ENCODE measurements at places on chromosomes 7 and 10.

GRCh38 chr10:127755753-127756152, 18.8 kb downstream of the FOXI2 start:
- no peak for DNase-seq

DNA sequence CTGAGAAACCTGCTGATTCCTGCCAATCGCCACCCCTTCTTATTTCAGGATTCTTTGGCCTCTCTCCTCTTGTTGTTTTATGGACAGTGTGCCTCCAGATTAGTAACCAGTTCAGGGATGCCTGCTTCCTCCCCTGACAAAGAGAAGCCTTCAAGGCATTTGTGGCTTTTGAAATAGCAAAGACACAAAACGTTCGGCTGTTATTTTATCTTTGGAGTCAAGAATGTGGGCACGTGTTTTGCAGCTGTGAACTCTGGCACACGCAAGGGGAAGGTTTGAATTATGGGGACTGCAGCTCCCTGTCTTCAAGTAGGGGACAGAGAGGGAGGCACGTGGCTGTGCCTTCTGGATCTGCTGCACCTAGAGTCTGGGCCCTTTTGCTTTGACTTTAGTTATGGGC, 157.9 kb upstream of the GRB10 start:
- no peak for DNase-seq

DNA sequence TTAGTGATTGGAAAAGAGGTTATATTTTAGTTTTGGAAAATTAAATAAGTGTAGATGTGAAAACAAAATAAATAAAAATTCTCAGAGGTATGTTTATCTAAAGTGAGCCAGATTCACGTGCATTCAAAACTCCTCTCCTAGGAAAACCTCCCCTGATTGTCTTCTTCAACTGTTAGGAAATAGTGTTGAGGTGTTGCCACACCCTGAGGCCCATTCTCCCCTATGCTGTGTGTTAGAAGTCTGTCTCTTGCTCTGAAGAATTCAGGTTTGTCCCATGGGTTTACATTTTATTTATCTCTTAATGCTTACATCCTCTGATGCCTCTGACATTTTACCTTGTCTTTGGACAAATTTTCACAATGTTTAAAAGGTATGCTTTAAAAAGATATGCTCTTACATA, 40.3 kb downstream of the PTPRE start:
- DNase-seq = no peak

GRCh38 chr10:69101451-69102095, 13.7 kb downstream of the SRGN start:
- no peak for DNase-seq

DNA sequence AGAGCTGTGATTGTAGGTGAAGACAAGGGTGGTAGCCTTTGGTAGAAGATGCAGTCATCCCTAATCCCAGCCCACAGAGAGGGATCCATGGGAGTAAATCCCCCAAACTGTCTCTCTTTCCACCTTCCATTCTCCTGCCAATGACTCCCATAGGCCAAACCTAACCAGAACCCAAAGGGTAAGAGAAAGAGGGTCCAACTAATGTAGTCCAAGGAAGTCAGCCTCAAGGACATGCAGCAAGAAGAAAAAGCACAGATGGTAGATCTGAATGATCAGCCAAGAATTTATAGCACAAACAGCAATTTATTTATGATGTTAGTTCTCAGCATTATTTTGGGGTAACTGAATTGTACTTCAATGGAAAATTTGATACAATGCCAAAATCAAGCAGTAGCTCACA, 87.7 kb downstream of the ST8SIA6 start:
- no peak for DNase-seq

GRCh38 chr7:123417580-123417979, 116.8 kb downstream of the IQUB start:
- DNase-seq = no peak

- DNase-seq = no peak
These were observed 284.7 kb downstream of the GPR37 start for GRCh38 chr7:124480821-124481290.

GRCh38 chr10:6674291-6674690, 94.2 kb upstream of the PRKCQ start:
- no peak for DNase-seq

GRCh38 chr7:131498237-131498885, 58.1 kb downstream of the PODXL start:
- DNase-seq = no peak

- no peak for DNase-seq
These were observed 45.6 kb upstream of the TRIL start for GRCh38 chr7:29003703-29004102.

DNA sequence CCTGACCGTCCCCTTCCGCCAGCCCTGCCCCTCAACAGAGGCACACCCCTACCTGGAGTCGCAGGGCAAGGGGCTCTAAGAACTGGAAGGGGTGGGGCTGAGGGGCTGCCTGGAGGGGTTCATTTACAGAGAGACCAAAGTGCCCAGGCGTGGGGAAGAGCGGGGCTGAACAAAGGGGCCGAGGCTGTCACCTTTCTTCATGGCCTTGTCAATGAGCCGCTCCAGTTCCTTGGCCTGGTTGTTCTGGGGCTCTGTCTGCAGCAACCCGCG, 2.3 kb upstream of the CLDN15 start:
- DNase-seq = no peak

DNA sequence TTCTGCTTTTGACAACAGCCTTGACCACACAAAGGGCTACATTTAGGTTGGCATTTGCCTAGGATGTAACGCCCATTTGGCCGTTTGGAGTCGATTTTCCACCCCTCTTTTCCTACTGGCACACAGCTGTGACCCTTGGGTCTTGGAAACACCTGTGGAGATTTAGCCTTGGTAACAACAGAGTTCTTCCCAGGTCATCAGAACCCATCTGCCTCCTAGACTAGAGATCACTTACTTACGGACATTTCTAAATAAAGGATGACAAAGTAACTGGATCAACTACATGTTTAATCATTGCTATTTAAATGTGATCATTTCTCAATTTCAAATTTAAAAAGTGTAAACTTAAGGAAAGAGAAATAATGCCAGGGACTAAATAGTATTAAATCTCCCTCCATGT, 42.0 kb upstream of the SVIL start:
- DNase-seq = no peak

DNA sequence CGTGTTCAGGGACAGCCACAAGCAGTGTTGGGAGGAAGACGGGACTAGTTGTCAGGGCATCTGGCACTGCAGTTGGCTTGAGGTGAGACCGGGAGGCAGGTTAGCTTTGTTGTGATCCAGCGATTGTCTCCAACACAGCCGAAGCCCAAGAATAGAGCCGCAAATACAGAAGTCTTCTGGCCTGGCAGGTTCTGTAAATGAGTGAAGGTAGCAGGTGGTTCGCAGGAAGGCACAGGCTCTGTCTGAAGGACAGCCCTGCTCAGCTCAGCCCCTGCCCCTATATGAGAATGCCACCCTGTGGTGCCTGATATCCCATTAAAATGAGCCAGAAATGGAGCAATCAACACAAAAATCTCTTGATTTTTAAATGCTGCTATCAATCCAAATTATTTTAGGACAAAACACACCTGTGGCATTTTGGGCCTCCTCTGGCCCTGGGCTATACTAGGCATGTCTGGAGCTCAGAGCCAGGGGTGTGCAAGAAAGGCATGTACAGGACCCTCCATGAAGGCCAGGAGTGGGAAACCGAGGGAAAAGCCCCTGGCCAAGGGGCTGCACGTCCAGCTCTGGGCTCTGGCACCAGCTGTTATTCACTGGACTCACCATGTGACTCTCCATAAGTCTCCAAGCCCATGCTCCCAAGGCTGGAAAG, 11.2 kb upstream of the C10orf71 start:
- DNase-seq = no peak

GRCh38 chr7:140050100-140050499, 12.7 kb downstream of the PARP12 start:
- no peak for DNase-seq

DNA sequence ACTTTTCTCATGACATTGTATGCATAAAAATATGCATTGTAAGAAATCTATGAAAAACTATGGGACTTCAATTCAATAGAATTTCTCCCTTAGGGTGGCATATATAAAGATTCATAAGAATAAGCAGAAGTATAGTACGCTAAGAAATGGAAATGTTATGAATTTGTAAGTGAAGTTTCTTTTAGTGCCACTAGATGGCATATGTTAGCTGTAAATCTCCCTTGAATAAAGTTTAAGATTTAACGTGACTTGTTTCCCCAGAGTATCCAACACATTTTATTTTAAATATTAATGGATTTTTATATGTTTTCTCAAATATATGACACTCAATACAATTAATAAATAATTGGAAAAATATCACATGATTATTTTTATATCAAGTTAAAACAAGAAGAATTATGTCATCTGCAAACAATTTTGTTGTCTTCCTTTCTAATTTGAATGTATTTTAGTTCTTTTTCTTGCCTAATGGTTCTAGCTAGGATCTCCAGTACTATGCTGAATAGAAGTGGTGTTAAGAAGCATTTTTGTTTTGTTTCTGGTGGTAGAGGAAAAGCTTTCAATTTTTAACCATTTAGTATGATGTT, 287.2 kb downstream of the HGF start:
- DNase-seq = no peak

GRCh38 chr10:130111852-130112180, 1.2 kb upstream of the C10orf143 start:
- DNase-seq = no peak

GRCh38 chr7:111368381-111369065, 193.8 kb downstream of the IMMP2L start:
- DNase-seq = no peak

DNA sequence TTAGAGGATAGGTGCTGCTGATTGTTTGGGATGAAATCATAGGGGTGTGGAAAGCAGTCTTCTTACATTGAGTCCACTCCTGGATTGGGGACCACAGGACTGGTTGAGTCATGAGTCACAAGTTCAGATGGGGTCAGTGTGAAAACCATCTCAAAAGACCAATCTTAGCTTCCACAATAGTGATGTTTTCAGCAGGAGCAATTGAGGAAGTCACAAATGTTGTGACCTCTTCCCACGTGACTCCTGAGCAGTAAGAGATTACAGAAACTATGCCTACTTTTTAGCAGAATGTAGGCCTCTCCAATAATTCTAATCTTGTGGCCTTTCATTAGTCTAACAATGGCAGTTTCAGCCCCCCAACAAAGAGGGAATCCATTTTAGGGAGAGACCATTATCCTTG, 256.9 kb upstream of the CDC14C start:
- no peak for DNase-seq

DNA sequence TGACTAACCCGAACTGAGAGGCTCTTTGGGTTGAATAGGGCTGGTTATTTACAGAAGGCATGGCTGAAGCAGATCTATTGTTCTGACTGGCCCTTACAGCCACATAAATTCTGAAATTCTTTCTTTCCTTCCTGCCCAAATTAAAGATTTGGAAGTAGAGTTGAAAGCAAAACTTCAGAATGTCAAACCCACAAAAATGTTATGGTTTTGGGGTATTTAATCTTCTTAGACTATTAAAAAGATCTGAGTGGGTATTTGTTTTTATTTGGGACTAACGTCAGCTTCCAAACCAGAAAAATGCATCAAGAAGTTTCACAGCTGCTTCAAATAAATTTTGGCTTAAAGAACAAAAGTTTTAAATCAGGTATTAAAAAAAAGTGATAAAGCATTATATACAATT, 124.5 kb downstream of the AHR start:
- no peak for DNase-seq

- peak; percentile 4 for DNase-seq
These were observed 45.8 kb upstream of the WIPI2 start for GRCh38 chr7:5143935-5144903.

DNA sequence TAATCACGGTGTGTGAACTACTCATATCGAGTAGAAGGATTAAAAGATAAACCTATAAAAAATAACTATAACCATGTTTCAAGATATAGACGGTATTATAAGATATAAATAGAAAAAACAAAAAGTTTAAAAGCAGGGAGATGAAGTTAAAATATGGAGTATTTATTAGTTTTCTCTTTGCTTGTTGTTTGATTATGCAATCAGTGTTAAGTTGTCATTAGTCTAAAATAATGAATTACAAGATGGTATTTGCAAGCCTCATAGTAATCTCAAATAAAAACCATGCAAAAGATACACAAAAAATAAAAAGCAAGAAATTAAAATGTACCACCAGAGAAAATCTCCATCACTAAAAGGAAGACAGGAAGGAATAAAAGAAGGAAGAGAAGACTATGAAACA, 83.3 kb downstream of the TES start:
- DNase-seq = no peak

- DNase-seq = peak; percentile 41
These were observed at the start of gene SCRN1 for GRCh38 chr7:29989257-29989995. Gene SCRN1, minus strand, starts transcription at chr7:29989801. Its CDS starts 20,734 bp downstream, at chr7:29969067.

DNA sequence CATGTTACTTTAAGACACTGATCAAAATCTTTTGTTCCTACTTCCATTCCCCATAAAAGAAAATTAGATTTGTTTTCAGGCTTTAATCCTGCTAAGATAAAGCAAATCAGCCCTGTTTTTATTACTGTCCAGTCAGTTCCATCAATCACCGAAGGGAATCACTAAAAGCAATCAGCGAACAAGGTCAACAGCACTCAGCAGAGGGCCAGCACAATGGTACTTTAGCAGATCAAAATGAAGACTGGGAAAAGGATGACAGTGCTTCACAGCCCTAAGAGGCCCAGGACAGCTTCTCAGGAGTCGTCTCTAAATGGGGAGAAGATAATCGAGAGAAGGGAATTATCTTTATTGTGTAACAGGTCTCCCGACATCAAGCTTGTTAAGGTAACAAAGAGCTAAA, 32.7 kb downstream of the SEM1 start:
- no peak for DNase-seq

GRCh38 chr7:108142180-108142579, 12.0 kb upstream of the LAMB4 start:
- no peak for DNase-seq

Data from hippocampal formation (tissue), 2 donors.